T-helper 17 cell (primary cell): ENCODE measurements at places on chromosomes 3 and 15. TPM values are rescaled to one million over a fixed set of nuclear protein-coding genes. Genes with fewer than 3 reads are reported as not detected.

The SRGAP3 gene
- 1.8 TPM for total RNA-seq

The LNP1 gene
- 0.70 TPM for total RNA-seq

The LMAN1L gene
- 0.82 TPM for total RNA-seq

The SI gene
- not detected for total RNA-seq

The ST6GAL1 gene
- total RNA-seq: 109 TPM

The AQP9 gene
- 0.78 TPM for total RNA-seq

The CKMT1A gene
- not detected for total RNA-seq

The CHRD gene
- total RNA-seq: not detected

The ALDH1L1 gene
- total RNA-seq: not detected

The PLA2G4E gene
- total RNA-seq: not detected

The MST1R gene
- total RNA-seq: 1.7 TPM

The LRRIQ4 gene
- not detected for total RNA-seq

The GPR160 gene
- 4.5 TPM for total RNA-seq

The TF gene
- total RNA-seq: 0.65 TPM

The LYZL4 gene
- not detected for total RNA-seq

The PGBD4 gene
- total RNA-seq: 3.3 TPM

The KIF7 gene
- total RNA-seq: 0.05 TPM

The TNFSF10 gene
- total RNA-seq: 8.3 TPM

The REC114 gene
- total RNA-seq: not detected

The ZIC1 gene
- not detected for total RNA-seq

The B3GNT5 gene
- total RNA-seq: 1.6 TPM

The BLM gene
- 7.8 TPM for total RNA-seq

The P3H2 gene
- total RNA-seq: not detected

The TMIE gene
- total RNA-seq: 0.86 TPM

The NANOGP8 gene
- total RNA-seq: not detected

The EFCC1 gene
- 0.12 TPM for total RNA-seq

The C3orf49 gene
- not detected for total RNA-seq

The MESP2 gene
- total RNA-seq: not detected

The COPG1 gene
- 102 TPM for total RNA-seq

The ARPP21 gene
- total RNA-seq: not detected

The ACTR8 gene
- 15.7 TPM for total RNA-seq

The CLRN1 gene
- total RNA-seq: not detected

The CHRNA7 gene
- total RNA-seq: 0.23 TPM

The SERINC4 gene
- total RNA-seq: not detected

The EPHB3 gene
- total RNA-seq: not detected

The ABI3BP gene
- not detected for total RNA-seq

The CCR9 gene
- total RNA-seq: 4.0 TPM

The KIF15 gene
- 0.16 TPM for total RNA-seq

The PRKCI gene
- 18.7 TPM for total RNA-seq

The ZNF80 gene
- 0.65 TPM for total RNA-seq
